ENCODE measurements at places on chromosomes 1 and 21.
A peak's percentile ranks its signal among the peaks of the same experiment; 100 is the strongest.

DNA sequence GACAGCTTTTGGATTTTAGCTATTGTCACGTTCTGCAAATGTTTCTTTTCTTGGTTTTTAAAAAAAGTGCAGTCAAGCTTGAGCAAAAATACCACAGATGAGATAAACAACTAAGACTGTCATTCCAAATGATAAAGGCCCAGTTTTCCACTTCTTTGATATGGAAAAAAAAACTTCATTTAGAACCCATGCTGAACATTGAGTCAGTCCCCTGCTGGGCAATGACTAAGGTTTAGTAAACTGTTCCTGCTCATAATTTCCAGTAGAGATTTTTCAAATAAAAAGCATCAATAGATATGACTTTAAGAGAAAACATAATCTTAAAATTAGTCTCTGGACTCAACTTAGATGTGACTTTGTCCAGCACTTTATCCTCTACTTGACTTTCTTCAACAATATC lies 167.9 kb upstream of the C8B start:
- DNase-seq, result no peak

DNA sequence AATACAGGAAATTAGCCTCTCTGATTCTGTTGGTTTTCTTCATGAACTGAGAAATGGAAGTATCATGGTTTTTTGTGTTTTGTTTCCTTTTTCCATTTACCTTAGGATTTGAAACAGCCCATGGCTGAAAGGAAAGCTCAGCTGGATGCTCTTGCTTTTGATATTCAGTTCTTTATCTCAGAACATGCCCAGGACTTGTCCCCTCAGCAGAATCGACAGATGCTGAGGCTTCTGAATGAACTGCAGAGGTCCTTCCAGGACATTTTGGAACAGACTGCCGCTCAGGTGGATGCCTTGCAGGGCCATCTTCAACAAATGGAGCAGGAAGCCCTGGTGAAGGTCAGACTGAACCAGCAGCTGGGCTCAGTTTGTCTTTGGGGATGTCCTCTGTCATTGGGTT lies 142.4 kb downstream of the MACF1 start:
- no peak for DNase-seq

DNA sequence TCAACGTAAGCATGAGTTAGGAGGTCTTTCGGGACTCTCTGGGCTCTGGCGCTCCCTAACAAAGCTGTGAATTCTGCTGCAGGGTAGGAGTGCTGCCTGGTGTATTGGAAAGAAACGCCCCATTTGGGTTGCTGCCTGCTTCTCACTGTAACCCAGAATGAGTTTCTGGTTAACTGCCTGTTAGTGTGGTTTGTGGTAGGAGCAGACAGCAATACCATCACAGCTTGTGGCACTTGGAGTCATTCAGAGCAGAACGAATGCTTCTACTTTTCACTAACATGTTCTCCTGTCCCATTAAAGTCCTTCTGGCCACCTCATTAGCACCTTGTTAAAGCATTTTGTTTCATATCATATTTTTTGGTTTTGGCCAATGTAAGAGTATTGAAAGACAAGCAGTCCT lies 18.1 kb downstream of the MAP3K7CL start:
- no peak for DNase-seq

GRCh38 chr21:45383615-45384201 lies 21.3 kb upstream of the COL18A1 start:
- no peak for DNase-seq

GRCh38 chr21:14993115-14993514 lies 71.7 kb downstream of the NRIP1 start:
- DNase-seq, result no peak

- DNase-seq, result peak; percentile 9
Measured at GRCh38 chr1:95679262-95679661, 445.3 kb downstream of the RWDD3 start.

DNA sequence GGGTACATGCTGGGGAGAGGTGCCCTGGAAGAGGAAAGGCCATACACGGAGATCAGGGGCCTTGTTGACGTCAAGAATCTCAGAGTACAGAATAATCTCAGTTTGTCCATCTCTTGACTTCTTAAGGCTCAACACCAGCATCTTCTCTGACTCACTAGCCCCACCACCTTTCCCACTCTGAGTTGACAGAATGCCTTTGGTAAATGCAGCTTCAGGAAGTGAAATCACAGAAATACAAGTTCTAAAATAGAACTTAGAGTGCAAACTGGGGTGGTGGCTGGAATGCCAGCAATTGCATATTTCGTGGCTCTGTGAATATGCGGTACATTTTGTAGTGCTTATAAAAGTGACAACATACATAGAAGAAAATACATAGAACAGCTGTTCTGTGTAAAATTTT lies 1.6 kb downstream of the COG2 start:
- no peak for DNase-seq

GRCh38 chr1:67437961-67438360 lies 7.8 kb upstream of the SERBP1 start:
- no peak for DNase-seq

- peak; percentile 65 for DNase-seq
Measured at GRCh38 chr1:147892731-147893214, 9.8 kb upstream of the GJA8 start.

DNA sequence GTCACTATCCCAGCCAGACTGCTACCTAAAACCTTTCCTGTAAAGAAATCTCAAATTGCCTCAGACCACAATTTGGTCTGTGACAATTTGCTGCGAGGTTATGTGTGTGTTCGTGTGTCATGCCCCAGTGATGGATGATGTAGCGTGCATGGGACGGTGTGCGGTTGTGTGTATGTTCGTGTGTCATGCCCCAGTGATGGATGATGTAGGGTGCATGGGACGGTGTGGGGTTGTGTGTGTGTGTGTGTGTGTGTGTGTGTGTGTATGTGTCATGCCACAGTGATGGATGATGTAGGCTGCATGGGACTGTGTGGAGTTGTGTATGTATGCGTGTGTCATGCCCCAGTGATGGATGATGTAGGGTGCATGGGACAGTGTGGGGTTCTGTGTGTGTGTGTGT lies 9.4 kb downstream of the SELP start:
- DNase-seq, result no peak

- no peak for DNase-seq
Measured at GRCh38 chr1:65229201-65229600, 80.1 kb upstream of the DNAJC6 start.
